ENCODE measurements at places on chromosomes 7 and 10. TPM values are rescaled to one million over a fixed set of nuclear protein-coding genes. Genes with fewer than 3 reads are reported as not detected.

- no peak for DNase-seq
Measured at GRCh38 chr10:47231414-47231813, 68.6 kb upstream of the GDF10 start.

DNA sequence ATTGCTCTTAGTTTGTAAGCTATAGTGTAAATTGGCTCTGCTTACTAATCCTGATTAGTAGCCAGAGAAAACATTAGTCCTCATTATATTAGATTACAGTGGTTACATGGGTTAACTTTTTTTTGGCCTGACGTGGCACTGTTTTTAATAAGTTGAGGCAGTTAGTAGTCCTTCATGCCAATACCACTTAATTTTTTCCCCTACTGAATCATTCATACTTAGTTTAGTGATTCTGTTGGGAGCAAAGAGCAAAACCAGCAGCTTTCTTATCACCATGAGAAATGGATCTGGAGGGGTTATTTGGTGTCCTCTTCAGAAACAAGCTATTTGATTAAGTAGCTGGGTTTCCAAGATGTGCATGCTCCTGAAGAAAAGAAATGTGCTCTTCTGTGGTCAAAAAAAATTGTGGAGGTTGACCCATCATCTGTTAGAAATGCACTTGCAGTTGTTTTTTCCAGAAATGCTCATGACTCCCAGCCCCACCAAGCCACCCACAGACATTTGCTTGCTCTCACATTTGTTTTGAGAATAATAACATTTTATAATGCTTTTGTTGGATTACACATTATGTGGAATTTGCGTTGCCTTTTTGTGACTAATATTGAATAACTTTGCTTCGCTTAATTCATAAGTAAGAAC is 258.5 kb downstream of the HDAC9 start:
- no peak for DNase-seq

DNA sequence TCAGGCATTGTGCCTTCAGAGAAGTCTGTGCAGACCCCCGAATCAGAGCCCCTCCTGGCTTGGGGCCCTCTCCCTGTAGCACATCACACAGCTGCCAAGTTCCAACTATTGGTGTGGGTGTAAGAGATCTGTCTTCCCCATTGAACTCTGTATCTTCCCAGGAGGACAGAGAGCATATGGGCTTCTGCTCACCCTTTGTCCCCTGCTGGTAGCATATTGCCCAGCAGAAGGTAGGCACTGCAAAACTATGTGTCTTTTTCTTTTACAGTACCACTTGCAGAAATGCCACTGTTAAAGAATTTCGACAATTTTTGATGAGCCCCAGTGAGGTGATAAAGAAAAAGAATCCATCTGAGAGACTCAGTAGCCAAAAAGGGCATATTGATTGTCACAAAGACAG is 59.6 kb downstream of the NPY start:
- no peak for DNase-seq

- no peak for DNase-seq
Measured at GRCh38 chr10:75395932-75396630, 5.5 kb downstream of the ZNF503 start.

DNA sequence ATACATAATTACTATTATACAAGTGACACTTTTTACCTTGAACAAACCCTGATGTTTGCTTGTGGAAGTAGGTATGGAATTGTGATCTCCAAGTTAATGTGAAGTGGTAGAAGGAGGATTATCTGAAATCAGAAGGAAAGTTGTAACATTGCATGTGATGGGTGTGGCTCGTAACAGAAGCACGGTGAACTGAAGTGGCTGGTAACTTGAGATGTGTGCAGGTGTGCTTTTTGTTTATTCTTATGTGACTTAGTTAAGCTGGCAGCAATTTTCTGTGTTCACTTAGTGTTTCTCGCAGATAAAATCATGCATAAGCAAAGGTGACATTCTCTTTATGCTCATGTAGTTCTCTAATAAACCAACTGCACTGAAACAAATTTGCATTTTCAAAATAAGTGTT is 82.3 kb downstream of the ZEB1 start:
- no peak for DNase-seq

- no peak for DNase-seq
Measured at GRCh38 chr10:78859769-78860168, 209.0 kb upstream of the ZMIZ1 start.

DNA sequence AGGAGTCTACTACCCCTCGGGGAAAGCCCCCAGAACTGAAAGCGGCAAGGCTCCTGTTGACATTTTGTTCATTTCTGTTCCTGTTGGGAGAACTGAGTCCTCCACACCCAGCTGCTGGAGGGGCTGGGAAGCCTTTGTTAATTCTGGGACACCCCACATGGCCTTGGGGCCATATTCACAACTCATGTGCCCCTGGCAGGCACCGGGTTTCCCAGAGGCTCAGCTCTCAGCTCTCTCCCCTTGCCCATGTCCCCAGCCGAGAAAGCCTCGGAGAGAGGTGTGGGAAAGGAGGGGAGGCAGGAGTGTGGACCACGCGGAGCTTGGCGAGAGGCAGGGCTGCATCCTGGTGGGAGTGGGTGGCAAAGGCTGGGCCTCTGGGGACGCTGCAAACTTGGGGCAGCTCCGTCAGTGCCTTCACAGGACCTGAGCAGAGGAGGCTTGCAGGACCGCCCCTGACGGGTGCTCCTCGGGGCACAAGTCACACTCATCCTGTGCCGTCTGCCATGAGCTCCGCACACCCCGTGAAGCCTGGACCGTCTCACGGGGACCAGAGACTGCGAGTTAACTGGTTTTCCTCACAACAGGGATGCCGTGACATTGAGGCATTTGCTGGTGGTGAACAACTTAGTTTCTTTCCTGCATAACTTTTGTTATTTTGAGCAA is 140.9 kb downstream of the DNAJB6 start:
- DNase-seq: peak; percentile 51

DNA sequence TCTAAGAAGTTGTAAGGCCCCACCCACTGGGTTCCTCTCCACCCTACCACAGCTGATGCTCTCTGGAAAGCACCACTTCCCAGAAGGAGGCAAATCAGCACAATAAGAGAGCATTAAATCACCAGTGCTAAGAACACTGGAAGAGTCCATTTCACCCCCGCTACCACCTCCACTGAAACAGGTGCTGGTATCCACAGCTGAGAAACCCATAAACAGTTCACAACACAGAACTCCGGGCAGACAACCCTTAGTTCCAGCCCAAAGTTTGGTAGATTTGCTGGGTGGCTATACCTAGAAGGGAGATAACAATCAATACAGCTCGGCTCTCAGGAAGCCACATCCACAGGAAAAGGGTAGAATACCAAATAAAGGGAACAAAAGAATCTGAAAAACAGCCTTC is 34.1 kb downstream of the ZNF680 start:
- DNase-seq: no peak

DNA sequence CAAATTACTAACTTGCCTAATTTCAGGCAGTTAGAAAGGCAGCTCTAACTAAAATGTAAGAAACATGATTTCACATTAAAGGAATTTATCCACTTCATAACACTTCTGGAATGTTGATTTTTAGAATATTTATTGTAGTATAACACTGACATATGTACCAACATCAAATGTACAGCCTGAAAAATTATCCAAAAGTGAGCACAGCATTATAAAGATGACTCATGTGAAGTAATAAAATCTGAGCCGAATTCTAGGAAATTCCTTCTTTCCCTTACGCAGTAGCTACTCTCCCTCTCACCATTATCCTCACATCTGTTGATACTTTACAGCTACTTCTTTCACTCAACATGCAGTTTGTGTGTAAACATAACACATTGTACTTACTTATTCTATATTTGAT is 610.6 kb downstream of the ZWINT start:
- no peak for DNase-seq

DNA sequence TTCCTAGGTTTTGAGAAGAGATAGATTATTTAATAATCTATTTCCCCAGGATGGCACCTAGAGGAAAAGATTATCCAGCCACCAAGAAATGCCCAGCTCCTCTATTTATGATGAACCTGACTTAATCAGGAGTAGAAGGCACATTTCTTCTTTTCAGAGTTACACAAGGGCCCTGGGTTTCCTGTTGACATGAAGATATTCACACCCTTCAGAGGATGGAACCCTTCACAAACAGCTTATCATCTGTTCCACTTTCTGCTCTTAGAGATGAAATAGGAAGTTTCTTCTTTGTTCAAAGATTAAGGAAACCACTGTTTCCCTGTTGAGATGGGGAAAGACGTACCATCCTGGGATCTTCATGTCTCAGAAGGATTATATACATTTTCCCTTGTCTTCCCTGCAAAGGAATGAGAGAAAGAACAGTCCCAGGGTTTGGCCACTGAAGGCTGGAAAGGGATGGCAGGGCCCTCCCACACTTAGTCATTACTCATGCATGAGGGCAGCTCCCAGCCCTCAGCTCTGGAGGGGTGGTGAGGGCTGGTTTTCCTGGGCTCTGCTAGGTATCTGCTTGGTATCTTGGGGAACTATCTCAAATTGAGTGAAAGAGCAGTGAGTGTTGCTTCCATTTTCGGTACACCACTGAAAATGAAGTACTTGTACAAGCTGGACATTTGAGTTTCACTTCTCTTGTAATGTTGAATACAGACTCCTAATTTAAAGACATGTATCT is 64.0 kb downstream of the MTPAP start:
- peak; percentile 6 for DNase-seq

DNA sequence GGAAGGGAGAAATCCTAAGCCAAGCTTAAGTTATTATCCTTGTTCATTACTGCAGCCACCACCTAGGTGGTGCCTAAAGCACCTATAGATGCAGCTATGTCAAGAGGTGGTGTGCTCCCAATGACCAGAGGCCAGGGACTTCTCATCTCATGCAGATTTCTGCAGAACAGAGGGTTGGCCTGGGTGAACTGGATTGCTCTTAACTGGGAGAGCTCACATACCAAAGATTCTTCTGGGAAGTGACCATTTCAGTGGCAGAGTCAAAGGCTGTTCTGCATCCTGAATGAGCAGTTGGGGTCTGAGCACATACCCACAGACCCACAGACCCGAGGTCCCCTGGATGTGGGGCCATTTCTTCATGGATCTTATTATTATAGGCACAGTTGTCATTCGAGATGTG is 2.1 kb upstream of the CRHR2 start:
- DNase-seq: no peak

GRCh38 chr10:58064714-58065528 is 202.8 kb downstream of the IPMK start:
- peak; percentile 11 for DNase-seq

DNA sequence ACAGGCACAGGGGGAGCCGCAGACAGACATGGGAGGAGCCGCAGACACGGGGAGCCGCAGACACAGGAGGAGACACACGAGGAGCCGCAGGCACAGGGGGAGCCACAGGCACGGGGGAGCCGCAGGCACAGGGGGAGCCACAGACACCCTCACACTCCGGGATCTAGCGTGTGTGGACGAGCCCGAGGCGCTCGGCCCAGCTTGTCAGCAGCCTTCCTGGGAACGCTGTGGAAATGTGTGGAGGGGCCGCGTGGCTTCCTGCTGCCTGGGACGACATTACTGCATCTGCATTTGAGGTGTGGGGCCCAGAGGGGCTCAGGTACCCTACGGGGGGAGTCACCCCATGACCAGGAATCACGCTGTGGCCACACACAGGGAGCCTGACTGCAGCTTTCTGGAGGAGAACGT is 313.2 kb downstream of the PTPRN2 start:
- DNase-seq: no peak

GRCh38 chr7:150914966-150915365 is 62.6 kb downstream of the AOC1 start:
- DNase-seq: no peak

GRCh38 chr10:110681023-110681681 is 37.0 kb downstream of the RBM20 start:
- peak; percentile 65 for DNase-seq

DNA sequence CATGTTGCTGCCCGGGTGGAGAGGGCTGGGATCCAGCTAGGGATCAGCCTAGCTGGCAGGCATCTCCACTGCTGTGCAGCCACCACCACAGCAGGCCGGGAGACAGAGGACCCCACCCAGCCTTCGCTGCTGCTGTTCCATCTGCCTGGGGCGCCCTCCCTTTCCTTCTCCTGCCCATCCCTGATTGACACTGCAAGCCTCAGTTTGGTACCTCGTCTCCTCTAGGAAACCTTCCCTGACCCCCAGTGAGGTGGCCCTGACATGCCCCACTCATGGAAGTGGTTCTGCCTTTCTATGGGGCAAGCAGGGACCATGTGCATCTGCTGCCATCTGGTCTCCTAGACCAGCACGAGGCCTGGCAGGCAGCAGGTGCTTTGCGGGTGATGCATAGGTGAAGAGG is 30.4 kb upstream of the DPYSL4 start:
- DNase-seq: no peak

- DNase-seq: no peak
Measured at GRCh38 chr10:17780727-17781126, 28.4 kb upstream of the MRC1 start.

DNA sequence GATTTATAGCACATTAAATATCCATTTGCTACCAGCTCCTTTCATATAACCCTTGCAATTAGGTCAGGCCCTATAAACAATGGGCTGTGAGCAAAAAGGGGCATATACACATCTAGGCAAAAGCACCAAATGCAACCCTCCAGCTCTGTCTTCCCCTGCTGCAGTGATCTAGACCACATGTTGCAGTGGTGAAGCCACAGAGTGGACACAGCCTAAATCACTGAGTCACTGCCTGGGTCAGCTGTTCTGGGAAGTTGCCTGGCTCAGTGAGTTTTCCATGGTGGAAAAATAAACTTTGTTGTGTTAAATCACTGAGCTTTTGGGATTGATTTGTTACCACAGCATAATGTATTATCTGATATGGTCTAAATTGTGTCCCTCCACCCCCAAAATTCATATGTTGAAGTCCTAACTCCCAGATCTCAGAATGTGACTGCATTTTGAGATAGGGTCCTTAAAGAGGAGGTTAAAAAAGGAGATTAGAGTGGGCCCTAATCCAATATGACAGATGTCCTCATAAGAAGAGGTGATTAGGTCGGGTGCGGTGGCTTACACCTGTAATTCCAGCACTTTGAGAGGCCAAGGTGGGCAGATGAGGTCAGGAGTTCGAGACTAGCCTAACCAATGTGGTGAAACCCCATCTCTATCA is 70.4 kb downstream of the ZFAND4 start:
- DNase-seq: no peak

- DNase-seq: no peak
Measured at GRCh38 chr7:157405914-157406810, 69.4 kb downstream of the DNAJB6 start.

GRCh38 chr10:80500572-80501380 is 36.9 kb upstream of the SH2D4B start:
- DNase-seq: peak; percentile 70

- no peak for DNase-seq
Measured at GRCh38 chr7:31962246-31962645, 108.0 kb downstream of the PDE1C start.

GRCh38 chr10:28179743-28180099 is 123.1 kb downstream of the MPP7 start:
- DNase-seq: no peak

Gene PON1
- total RNA-seq: not detected

Gene SHTN1
- total RNA-seq: 0.43 TPM

Gene MDFIC
- 68.4 TPM for total RNA-seq

Gene OPALIN
- total RNA-seq: not detected

Gene FBXL13
- 0.83 TPM for total RNA-seq

Gene ZNF727
- 0.84 TPM for total RNA-seq

Gene TFPI2
- total RNA-seq: not detected

Gene NPSR1
- total RNA-seq: not detected

Gene CUX1
- total RNA-seq: 23.5 TPM

Gene AKR1D1
- not detected for total RNA-seq

Gene CALML5
- not detected for total RNA-seq

Gene NEURL1
- 2.3 TPM for total RNA-seq

Gene PTPN20
- total RNA-seq: 2.0 TPM

Gene AASS
- total RNA-seq: 2.1 TPM

Gene WEE2
- not detected for total RNA-seq

Measured in activated CD4-positive, alpha-beta T cell treated with anti-CD3 and anti-CD28 coated beads for 36 hours (primary cell).